ENCODE measurements at places on chromosomes 1 and 21.

- no peak for DNase-seq
Measured at GRCh38 chr1:11566042-11566850, 87.3 kb downstream of the DISP3 start.

- peak; percentile 79 for DNase-seq
Measured at GRCh38 chr1:154760469-154760933, 109.6 kb downstream of the KCNN3 start.

DNA sequence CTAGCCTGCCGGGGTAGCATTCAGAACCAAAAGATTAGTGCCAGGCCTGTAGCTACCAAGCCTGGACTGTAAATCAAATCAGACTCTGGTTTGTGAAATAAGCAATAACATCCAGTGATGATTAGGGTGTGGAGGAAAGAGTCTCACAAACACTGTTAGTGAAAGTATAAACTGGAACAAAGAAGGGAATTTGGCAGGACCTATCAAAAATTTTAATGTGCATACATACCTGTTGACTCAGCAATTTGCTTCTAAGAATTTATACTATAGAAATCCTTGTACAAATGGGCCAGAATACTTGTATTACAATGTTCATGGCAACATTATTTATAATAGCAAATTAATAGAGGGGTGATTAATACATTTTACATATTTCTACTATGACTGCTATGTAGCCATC, 109.8 kb upstream of the WARS2 start:
- DNase-seq, result no peak

DNA sequence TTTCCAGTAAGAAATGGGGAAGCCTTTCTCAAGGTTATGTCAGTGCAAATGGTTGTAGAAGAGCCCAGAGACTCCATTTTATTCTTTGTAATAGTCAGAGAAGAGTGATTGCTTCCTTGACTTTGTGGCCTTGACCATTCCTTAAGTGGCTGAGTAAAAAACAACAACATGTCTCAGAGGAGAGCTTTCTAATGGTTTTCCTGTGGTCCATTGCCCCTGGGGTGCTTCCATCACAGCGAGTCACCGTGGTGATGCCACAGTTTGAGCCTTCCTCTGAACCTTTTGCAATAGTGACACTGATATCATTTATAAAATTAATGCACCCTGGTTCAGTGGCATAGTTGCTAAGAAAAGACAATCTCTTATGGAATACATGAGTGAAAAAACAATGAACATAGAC, 38.6 kb downstream of the PAPPA2 start:
- DNase-seq, result no peak

DNA sequence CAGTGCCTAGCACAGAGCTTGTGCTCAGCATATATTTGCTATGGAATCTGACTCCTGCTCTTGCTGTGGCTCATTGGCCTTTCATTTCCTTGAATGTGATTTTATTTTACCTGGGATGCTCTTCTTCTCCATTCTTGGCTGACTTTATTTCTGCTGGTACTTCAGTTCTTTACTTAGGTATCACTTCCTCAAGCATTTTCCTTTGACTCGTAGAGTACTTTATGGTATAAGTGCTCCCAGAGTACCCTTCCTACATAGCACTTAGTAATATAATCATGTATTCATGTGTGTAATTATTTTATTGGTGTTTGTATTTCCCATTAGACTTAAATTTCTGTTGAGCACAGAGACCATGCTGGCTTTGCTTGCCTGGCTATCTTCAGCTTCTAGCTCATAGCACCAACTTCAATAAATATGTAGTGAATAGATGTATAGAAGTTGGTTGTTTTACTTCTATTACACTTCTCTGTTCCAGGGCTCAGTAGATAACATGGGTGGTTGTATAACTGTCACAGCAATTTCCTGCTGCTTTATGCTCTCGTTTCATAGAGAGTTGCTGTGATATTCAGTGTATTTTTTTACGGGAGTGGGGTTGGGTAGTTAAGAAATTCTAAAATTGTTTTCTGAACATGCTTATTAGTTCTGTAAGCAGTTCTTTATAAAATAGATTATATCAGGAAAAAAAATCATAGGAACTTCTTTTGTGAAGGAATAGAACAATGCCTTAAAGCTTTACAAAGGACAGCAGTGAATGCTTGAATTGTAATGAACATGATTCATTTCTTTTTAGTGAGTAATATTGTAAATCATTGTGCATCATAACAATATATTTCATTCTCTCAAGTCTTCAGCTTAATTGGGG, 112.2 kb downstream of the NEK7 start:
- DNase-seq, result no peak

DNA sequence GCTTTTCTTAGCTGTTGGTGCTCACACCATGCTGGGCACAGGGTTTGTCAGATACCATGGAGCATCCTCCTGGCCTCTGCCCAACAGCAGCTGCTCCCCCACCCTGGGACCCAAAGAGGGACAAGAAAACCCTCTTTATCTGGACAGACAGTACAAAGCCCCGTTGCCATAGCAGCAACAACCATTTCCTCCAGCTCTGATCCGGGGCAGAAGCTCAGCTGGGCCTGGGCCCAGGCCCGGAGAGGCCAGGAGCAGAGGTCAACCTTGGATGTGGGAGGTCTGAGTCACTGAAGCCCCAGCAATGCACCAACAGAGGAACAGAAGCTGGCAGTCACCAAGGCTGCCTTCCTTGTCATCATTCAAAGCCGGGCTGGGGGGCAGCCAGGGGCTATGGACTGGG, 228.4 kb upstream of the POU3F1 start:
- no peak for DNase-seq

GRCh38 chr21:34091607-34092006, 18.2 kb downstream of the MRPS6 start:
- no peak for DNase-seq

- DNase-seq, result peak; percentile 71
Measured at GRCh38 chr1:3366126-3367051, 88.1 kb upstream of the ARHGEF16 start.

- no peak for DNase-seq
Measured at GRCh38 chr1:43134068-43134467, 38.0 kb downstream of the EBNA1BP2 start.

GRCh38 chr1:171969226-171969625, 127.9 kb downstream of the DNM3 start:
- no peak for DNase-seq

DNA sequence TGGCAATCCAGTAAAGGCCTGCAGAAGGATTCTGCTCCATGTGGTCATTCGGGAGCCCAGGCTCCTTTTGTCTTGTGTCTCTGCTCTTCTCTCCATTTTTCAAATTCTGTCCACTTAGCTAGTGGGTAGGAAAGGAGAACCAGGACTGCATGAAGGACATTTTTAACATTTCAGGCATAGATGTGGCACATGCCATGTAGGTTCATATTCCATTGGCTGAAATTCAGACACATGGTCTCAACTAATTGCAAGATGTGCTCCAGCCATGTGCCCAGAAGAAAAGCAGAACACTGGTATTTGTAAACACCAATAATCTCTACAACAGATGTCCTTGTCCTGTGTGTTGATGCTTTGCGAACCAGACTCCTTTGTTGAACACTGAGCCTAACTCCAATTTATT, 85.2 kb upstream of the WLS start:
- DNase-seq, result peak; percentile 30

DNA sequence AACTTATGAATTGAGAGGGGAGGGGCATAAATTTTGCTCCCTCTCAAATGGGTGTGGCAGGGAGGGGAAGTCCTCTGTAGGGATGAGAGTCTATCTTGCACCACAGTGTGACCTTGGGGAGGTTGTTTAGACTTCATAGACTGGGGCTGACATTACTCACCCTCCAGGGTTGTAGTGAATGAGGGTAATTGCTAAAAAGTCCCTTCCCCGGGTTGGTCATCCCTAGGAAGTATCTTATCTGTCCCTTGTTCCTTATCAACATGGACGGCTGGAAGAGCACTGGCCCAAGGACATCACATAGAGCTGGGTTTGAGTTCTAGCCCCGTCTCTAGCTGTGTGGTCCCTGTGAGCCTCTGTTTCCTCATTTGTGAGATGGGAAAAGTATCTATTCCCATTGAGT, 52.4 kb upstream of the SLC2A1 start:
- no peak for DNase-seq

DNA sequence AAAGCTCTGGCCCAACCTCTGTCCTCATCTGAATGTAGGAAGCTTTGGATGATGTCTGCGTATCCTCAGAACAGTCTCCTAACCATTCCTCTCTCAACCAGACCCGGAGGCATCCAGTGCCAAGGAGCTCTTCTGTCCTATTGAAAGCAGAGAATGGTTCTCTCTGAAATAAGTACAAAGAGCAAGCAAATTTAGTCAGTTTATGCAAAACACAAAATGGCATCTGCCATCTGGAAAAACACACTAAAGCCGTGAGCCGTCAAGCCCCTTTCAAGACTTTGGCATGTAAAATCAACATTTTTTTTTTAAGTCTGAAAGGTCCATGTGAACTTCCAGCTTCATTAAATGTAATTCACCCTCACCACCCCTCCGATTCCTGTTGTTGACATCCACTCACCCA, 21.7 kb upstream of the PROX1 start:
- DNase-seq, result no peak

- no peak for DNase-seq
Measured at GRCh38 chr1:201074018-201074417, 38.2 kb downstream of the CACNA1S start.

DNA sequence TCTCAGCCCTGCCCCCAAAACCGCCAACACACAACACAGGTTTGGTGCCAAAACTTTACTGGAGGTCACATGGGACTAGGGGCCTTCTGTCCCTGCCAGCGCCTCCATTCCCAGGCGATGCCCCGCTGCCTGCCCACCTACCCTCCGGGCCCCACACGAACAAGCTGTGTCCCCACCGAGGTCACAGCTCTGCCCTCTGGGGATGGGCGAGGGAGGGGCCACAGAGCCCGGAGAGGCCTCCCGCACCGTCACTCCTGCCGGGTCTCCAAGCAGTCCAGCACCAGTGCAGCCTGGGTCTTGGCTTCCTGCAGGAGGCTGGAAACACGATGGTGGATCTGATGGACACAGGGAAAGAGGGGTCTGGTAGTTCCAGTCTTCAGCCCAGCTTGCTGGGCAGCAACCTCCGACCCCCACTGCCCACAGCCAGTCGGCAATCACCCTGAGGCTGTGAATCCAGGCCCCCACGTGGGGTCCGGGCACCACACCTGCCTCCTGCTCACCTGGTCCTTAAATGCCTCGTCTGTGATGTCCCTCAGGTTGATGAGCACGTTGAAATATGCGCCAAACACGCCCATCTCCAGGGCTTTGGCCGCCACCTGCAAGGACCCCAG, 18.5 kb downstream of the FTCD start:
- no peak for DNase-seq

DNA sequence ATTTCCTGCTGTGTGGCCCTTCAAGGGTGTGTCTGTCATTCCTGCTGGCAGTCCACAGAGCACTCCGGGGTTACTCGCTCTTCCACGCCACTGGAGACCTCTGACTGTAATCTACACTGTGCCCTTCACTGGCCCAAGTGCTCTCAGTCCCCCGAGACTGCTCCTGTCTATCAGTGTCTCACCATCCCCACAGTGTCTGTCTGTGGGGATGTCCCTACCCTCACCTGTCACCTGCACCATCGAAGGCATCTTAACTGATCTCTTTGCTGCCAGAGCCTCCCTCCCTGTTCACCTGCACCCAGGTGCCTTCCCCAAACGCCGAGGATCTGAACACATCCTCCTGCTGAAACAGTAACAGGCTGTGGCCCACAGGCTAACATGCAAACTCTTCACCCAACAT, 136.7 kb downstream of the MATN1 start:
- DNase-seq, result no peak

DNA sequence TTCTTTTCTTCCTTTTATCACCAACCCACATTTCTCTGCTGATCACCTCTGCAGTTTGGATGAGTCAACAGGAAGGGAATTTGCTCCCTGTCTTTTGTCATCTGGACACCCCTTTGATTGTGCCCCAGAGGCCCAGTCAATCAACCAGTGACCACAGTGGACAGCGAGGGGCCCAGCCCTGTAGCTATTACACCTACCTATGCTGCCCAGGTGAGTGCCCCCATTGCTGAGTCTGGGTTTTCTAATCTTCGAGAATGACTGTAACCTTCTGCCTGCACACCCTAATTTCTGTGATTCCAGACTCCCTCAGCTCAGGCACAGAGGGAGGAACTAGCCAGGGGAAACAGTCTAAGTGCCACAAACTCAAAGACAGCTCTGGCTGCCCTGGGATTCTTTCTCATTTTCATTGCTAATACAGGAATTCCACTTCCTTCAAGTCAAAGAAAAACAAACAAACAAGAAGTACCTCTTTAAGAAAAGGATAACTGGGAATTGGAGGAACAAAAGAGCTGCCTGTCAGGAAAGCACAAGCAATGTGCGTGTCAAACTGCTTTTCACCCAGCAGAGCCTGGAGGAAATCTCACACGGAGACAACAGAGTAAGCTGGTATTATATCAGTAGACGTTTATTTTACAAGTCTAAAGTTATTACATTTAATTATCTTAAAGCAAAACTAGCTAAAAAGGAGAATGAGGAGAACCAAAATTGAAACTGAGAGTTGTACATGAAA, 311.1 kb downstream of the AJAP1 start:
- peak; percentile 37 for DNase-seq

GRCh38 chr1:168088511-168089325, 48.0 kb downstream of the GPR161 start:
- no peak for DNase-seq

DNA sequence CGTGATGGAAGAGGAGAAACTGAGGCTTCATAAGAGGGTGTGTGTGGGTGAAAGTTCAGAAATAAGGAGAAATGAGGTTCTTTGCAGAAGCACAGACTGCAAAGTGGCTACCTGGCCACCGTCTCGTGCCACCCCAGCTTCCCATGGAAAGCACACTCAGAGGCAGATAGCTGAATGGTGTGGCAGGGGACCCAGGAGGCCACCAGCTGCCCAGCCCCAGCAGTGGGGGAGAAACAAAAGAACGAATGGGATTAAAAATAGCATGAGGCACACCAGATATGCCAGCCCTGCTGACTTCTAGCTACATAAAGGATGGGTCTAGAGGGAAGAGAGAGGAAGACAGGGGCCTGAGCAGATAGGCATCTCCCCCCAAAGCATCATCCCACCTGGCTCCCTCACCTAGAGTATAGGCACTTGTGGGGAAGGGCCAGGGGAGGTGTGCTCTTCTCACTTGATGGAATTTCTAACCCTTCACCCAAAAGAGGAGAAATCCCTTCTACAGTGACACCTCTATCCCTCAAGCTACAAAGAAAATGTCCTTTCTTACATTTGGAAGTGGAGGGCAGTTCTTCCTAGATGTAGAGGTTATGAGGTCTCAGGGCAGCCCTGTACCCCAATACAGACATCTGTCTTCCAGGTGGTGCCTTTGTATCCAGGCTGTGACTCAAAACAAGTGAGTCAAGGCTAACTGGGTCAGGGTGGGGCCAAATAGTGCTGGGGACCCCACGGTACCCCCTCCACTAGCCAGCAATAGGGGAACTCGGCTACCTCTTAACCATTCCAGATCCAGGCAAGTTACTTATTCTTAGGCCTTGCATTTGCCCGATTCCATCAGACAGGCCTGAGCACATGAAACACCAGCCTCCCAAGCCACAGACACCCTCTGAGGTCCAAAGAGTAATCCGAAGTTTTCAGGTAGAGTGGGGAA, 3.5 kb downstream of the HDGF start:
- no peak for DNase-seq

GRCh38 chr1:234553240-234554188, 56.5 kb downstream of the IRF2BP2 start:
- peak; percentile 63 for DNase-seq

GRCh38 chr1:24905355-24905978, 24.6 kb downstream of the RUNX3 start:
- no peak for DNase-seq

GRCh38 chr1:87449348-87449963, 120.8 kb downstream of the LMO4 start:
- DNase-seq, result no peak

- DNase-seq, result no peak
Measured at GRCh38 chr1:80444171-80444570, 1356.6 kb upstream of the ADGRL2 start.

Measured in brain (organoid and tissue), 16 donors.